Lung (tissue), 17 donors: ENCODE measurements at places on chromosomes 12 and 14. TPM values are rescaled to one million over a fixed set of nuclear protein-coding genes. Genes with fewer than 3 reads are reported as not detected.
A peak's percentile ranks its signal among the peaks of the same experiment; 100 is the strongest.

DNA sequence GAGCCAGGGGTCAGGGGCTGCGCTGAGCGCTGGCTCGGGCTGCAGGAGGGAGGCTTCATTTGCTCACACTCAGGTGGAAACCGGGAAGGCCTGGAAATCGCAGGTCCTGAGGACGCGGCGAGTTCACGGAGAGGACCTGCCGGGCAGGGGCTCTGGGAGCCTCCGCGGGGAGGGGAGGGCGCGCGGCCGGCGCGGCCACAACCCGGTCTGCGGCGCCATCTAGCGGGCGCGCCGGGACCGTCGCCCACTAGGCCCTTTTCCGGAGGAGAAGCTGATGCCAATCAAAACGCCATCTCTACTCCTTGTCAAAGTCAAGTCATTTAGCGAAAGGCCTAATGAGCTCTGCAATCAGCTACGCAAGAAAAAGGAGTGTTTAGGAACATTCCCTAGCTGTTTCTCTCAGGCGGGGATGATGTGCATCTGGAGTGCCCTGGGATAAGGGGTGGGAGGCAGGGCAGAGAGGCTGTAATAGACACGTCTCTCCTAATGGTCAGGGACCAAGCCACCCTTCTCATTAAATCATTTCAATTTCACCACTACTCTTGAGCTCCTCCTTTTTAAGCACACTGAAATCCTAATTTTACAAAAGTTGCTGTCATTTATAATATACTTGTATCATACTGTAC lies 885.8 kb upstream of the TMEM132C start:
- no peak overlapping the region for H3K4me3 ChIP-seq
- peak; percentile 19 for DNase-seq
- no peaks in the 10 kb centered on the region for H3K27me3 ChIP-seq
- H3K4me1 ChIP-seq, result no peaks in the 10 kb centered on the region
- no peak overlapping the region for H3K27ac ChIP-seq

- no peaks in the 10 kb centered on the region for H3K36me3 ChIP-seq
- DNase-seq, result no peak
- H3K27ac ChIP-seq, result no peak overlapping the region
These were observed 33.3 kb upstream of the CCND2 start for GRCh38 chr12:4240161-4240783.

PMCH gene
- total RNA-seq, result not detected

DNA sequence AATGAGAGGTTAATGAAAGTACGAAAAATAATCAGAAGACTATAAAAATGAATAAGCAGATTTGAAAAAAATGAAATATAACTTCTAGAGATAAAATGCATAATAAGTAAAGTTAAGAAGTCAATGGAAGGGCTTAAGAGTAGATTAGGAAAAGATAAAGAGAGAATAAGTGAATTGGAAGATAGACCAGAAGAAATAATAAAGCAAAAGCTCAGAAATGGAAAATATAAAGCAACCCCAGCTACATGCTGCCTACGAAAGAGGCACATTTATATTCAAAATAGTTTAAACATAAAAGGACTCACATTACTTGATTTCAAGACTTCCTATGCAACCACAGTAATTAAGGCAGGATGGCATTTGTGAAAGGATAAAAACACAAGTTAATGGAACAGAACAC lies 19.9 kb downstream of the ZNF605 start:
- H3K36me3 ChIP-seq, result peaks cover 27% of the 10 kb centered on the region
- H3K27ac ChIP-seq, result no peak overlapping the region
- no peak for DNase-seq
- H3K4me3 ChIP-seq, result no peak overlapping the region
- no peaks in the 10 kb centered on the region for H3K27me3 ChIP-seq

DNA sequence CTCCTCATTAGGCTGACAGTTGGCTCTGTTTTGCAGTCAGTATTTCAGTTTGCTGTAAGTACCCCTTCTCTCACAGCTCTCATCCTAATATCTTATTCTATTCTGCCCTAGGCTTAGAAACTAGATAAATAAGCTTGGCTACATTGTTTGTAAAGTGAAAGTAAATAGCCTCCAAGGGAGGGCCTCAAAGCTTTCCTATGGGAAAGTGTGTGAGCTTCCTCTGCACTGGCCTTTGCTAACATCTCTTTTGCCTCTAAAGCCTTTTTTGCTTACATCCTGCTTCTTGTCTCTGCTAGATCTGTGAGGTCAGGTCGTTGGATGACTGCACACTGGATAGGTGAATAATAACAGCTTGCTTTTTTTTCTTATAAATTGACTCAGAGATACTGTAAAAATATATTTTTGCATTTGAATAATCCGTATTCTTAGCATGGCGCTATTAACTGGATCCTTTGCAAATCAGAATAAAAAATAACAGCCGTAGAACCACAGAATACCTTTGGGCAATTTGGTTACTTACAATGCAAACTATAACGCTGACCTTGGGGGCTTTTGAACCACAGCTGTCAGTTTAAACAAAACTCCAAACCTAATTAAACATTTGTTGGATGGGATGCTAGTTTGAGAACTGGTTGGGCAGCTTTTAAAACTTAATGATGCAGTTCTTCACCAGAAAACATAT lies 55.1 kb downstream of the TTC6 start:
- DNase-seq, result peak; percentile 13
- no peak overlapping the region for H3K27ac ChIP-seq
- H3K36me3 ChIP-seq, result no peaks in the 10 kb centered on the region

DNA sequence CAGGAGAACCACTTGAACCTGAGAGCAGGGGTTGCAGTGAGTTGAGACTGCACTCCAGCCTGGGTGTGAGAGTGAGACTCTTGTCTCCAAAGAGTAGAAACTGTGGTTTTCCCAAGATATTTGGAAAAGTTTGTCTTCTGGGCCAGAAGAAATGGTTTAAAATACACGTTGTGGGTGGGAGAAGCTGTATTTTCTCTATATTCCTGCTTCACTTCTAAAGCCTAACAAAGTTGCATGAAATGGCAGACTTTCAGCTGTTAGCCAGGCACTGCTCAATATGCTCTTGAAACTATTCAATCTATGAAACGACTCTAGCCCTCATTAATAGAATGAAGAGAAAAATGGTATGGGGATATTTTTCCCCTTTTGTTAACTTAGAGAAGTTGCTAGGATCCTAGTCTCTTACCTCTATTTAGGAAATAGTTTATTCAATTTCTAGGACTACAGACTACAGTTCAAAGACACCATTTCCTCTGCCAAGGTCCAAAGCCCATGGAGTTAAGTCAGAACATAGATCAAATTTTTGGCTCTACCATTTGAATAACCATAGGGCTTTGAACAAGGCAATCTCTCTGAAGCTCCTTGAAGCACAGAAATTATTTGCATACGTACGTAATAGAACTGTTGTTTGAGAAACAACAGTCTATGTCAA lies 49.3 kb upstream of the OR5AU1 start:
- no peak overlapping the region for H3K27ac ChIP-seq
- peaks cover 10% of the 10 kb centered on the region for H3K36me3 ChIP-seq
- H3K27me3 ChIP-seq, result no peaks in the 10 kb centered on the region
- H3K4me3 ChIP-seq, result no peak overlapping the region
- DNase-seq, result no peak

GRCh38 chr12:67155863-67156262 lies 113.3 kb upstream of the CAND1 start:
- H3K27me3 ChIP-seq, result no peaks in the 10 kb centered on the region
- no peak overlapping the region for H3K4me3 ChIP-seq
- H3K4me1 ChIP-seq, result no peaks in the 10 kb centered on the region
- no peak for DNase-seq

LMNTD1 gene
- 5.3 TPM for total RNA-seq

DNA sequence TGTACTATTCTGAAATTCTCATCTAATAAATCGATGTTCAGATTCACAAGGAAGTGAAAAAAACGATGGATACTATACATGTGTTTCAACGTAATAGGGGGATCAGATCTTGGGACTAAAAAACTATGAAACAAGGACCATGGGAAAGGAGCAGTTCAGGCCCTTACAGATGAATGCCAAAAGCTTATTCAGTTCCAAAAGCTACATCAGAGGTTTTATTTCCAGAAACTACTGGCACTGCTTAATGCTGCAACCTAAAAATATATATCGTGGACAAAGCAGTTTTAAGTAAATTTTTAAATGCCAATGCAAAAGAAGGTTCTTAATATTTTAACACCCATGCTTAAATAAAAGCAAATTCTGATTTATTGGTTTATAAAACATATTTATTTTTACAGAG lies 38.5 kb downstream of the LRIG3 start:
- no peak overlapping the region for H3K27ac ChIP-seq
- H3K36me3 ChIP-seq, result peaks cover 18% of the 10 kb centered on the region
- DNase-seq, result no peak
- H3K4me3 ChIP-seq, result no peak overlapping the region

KRT79 gene
- 0.12 TPM for total RNA-seq

- no peaks in the 10 kb centered on the region for H3K4me1 ChIP-seq
- no peaks in the 10 kb centered on the region for H3K36me3 ChIP-seq
- H3K27me3 ChIP-seq, result no peaks in the 10 kb centered on the region
- no peak overlapping the region for H3K27ac ChIP-seq
These were observed 101.1 kb downstream of the DACT1 start for GRCh38 chr14:58738876-58739275.

FAIM2 gene
- total RNA-seq, result 0.57 TPM

SRRM4 gene
- 0.20 TPM for total RNA-seq

GRCh38 chr12:22759769-22760674 lies 135.1 kb downstream of the ETNK1 start:
- no peaks in the 10 kb centered on the region for H3K27me3 ChIP-seq
- DNase-seq, result no peak
- no peak overlapping the region for H3K4me3 ChIP-seq
- no peak overlapping the region for H3K27ac ChIP-seq

CLEC7A gene
- 50.8 TPM for total RNA-seq

PZP gene
- total RNA-seq, result 4.6 TPM

DNA sequence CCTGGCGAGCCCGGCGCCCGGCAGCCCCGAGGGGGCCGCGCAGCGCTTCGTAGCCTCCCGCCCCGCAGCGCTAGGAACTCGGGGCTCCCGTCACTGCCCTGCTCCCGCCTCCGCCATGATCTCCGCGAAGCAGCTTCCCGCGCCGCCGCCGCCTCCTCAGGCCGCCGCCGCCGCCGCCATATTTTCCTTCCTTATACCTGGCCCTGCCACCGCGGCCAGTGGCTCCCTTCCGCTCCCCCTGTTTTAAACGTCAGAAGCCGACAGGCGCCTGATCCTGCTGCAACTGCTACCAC lies 286 bp downstream of the PPP4R3A start:
- H3K4me3 ChIP-seq, result peak overlapping the region; percentile 92
- no peaks in the 10 kb centered on the region for H3K4me1 ChIP-seq
- H3K27ac ChIP-seq, result peak overlapping the region; percentile 99

- DNase-seq, result no peak
- H3K27me3 ChIP-seq, result no peaks in the 10 kb centered on the region
- H3K27ac ChIP-seq, result no peak overlapping the region
- no peaks in the 10 kb centered on the region for H3K4me1 ChIP-seq
These were observed 125.2 kb upstream of the KRR1 start for GRCh38 chr12:75636607-75637006.

GRCh38 chr12:100234166-100234565 lies 32.7 kb downstream of the DEPDC4 start:
- no peaks in the 10 kb centered on the region for H3K27me3 ChIP-seq
- no peaks in the 10 kb centered on the region for H3K36me3 ChIP-seq
- no peaks in the 10 kb centered on the region for H3K4me1 ChIP-seq
- no peak overlapping the region for H3K4me3 ChIP-seq
- no peak overlapping the region for H3K27ac ChIP-seq
- no peak for DNase-seq

CEBPE gene
- total RNA-seq, result 0.67 TPM

CCDC196 gene
- total RNA-seq, result not detected

DNA sequence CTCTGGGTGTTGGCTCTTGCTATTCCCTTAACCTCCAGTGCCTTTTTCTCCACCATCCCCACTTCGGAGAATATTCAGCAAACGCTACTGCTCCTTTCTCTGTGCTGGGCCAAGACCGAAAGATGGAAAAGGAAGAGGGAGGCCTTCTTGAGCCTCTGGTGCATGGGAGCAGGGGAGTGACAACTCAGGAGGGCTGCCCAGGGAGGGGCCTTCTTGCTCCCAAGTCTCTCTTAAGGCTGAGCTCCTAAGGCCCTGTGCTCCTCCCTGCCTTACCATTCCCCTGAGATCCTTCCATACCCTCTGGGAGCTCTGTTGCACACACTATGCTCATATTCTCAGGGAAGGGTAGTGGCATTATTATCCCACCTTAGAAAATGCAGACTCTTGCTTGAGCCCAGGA lies 34.9 kb downstream of the SH2B3 start:
- DNase-seq, result no peak
- no peak overlapping the region for H3K27ac ChIP-seq
- H3K27me3 ChIP-seq, result no peaks in the 10 kb centered on the region
- peaks cover 2% of the 10 kb centered on the region for H3K4me1 ChIP-seq
- H3K4me3 ChIP-seq, result no peak overlapping the region

- H3K4me1 ChIP-seq, result peaks cover 15% of the 10 kb centered on the region
- no peaks in the 10 kb centered on the region for H3K27me3 ChIP-seq
- DNase-seq, result no peak
- H3K27ac ChIP-seq, result no peak overlapping the region
- H3K4me3 ChIP-seq, result no peak overlapping the region
These were observed 2.3 kb downstream of the CORO1C start for GRCh38 chr12:108728820-108729611.

- H3K27me3 ChIP-seq, result no peaks in the 10 kb centered on the region
- H3K4me3 ChIP-seq, result no peak overlapping the region
- H3K4me1 ChIP-seq, result no peaks in the 10 kb centered on the region
- DNase-seq, result no peak
- no peak overlapping the region for H3K27ac ChIP-seq
These were observed 18.4 kb upstream of the RNU6-7 start for GRCh38 chr14:32183151-32184058.

DNA sequence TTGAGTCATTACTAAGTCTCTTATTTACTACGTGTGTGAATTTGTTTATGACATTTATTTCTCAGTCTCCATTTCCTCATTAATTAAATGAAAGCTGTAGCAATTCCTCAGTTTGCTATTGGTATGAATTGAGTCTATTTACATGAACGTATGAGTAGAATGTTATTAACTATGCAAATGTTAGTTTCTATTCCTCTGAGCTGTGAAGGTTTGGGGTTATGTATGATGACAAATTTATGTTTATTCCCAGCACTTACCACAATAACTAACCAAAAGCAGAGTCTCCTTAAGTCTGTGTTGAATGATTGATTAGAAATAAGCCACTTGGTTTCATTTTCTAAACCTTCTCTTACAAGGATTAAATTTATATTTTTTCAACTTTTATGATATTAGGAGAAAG lies 1340.9 kb downstream of the FSCB start:
- no peak for DNase-seq
- no peak overlapping the region for H3K4me3 ChIP-seq
- H3K36me3 ChIP-seq, result no peaks in the 10 kb centered on the region
- no peak overlapping the region for H3K27ac ChIP-seq

DNA sequence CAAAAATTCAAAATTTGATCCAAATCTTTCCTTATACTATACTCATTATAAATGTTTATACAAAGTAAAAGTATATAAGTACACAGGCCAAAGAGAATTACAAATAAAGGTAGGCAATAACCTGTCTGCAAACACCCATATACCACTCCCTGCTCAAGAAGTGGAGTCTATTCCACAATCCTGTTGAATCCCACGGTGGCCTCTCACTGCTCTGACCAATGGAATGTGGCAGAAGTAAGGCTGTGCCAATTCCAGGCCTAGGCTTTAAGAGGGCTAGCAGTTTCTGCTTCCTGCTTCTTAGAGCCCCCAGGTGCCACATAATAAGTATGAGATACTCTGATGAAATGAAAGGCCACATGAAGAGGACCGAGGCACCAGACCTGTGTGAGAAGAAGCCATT lies 79.8 kb upstream of the CFL2 start:
- DNase-seq, result no peak
- H3K4me3 ChIP-seq, result no peak overlapping the region
- H3K36me3 ChIP-seq, result peaks cover 17% of the 10 kb centered on the region
- no peaks in the 10 kb centered on the region for H3K27me3 ChIP-seq
- H3K4me1 ChIP-seq, result no peaks in the 10 kb centered on the region

- H3K36me3 ChIP-seq, result no peaks in the 10 kb centered on the region
- DNase-seq, result peak; percentile 98
- H3K4me3 ChIP-seq, result no peak overlapping the region
- H3K27ac ChIP-seq, result no peak overlapping the region
- H3K4me1 ChIP-seq, result peaks cover 8% of the 10 kb centered on the region
- H3K27me3 ChIP-seq, result no peaks in the 10 kb centered on the region
These were observed 62.9 kb upstream of the NID2 start for GRCh38 chr14:52131640-52132320.
